Stimulated activated CD8-positive, alpha-beta memory T cell treated with anti-CD3 and anti-CD28 coated beads, Interleukin-4, amount 100 ng/mL, for 48 hours (primary cell): ENCODE measurements at places on chromosomes 3 and 15.

DNA sequence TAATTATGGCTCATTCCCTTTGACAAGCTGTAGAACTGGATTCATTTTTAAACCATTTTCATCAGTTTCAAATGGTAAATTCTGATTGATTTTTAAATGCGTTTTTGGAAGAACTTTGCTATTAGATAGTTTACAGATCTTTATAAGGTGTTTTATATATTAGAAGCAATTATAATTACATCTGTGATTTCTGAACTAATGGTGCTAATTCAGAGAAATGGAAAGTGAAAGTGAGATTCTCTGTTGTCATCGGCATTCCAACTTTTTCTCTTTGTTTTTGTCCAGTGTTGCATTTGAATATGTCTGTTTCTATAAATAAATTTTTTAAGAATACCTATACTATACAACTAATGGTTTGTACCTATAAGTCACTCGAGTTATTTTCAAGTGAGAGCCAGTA, 62.7 kb downstream of the PXYLP1 start:
- DNase-seq, result no peak

DNA sequence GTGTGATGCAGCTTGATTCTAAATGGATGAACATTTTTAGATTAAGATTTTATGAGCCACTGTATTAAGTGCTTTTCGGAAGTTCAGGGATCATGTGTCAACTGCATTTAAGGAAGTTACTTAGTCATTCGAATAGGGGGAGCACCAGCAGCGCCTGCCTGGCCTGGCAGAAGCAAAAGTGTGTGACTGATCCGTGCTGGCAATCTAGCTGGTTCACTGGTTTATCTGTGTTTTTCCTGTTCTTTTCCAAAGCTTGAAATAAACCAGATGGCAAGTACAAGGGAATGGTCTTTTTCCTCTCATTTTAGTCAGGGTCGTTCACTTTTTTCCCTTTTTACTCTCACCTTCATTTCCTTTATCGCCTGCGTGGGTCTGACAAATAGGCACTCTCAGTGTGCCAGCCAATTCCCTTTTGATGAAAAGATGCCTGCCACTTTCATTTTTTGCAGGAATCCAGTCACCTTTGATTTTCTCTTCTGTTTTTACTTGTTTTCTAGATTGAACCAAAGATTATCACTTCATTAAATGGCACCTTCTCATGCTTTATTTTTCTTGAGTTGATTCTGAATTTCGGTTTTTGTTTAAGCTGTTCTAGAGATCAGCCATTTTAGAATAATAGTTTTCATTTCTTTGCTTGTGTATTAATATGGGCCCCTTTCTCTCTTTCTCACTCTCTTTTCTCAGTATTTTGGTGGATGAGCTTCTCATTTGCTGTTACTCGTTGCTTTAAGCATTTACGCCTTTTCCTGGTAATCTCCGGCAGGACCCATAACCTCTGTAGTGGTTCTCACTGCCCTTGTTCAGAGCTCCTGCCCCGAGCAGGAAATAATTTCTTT, 2.8 kb downstream of the ABHD2 start:
- DNase-seq, result peak; percentile 54

- no peak for DNase-seq
Observed at GRCh38 chr3:36295296-36295695, 85.0 kb upstream of the STAC start.

DNA sequence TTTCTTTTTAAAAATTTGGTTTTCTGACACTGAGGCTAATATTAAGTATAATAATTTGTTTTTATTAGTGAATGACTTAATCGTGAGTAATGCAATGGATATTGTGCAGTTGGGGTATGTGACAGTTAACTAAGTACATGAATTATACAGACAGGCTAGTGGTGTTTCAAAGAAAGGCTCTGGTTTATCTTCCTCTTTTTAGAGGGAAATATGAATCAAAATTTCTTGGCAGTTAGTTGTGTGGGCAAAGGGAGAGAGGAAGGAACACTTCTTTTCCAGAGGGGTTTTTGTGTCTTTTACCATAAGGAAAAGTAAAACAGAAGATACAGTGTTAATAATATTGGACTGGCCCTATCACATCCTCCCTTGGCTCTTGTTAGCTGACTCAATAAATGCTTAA, 2.7 kb downstream of the ZNF654 start:
- DNase-seq, result no peak

DNA sequence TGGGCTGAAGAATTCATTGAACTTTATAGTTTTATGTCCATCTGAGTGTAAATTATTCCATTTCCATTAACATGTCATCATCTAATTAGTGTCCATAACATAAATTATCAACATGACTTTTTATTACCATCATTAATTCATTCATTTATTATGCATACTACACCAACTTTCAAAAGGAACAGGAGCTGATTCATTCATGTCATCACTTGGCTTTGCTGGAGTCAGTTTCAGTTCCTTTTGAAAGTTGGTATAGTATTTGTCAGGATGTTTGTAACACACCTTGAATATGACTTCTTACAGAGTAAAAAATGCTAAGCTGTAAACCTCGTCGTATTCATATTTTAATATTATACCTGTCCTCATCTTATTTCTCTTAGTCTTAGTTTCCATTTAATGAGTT, 298.0 kb upstream of the RBMS3 start:
- DNase-seq, result no peak
